ENCODE measurements at places on chromosomes 7 and 10.

GRCh38 chr10:106863549-106863948 is 301.0 kb downstream of the SORCS1 start:
- DNase-seq, result no peak

- DNase-seq, result peak; percentile 63
Measured at GRCh38 chr10:31930023-31930751, 1.6 kb upstream of the ARHGAP12 start.

- DNase-seq, result peak; percentile 12
Measured at GRCh38 chr7:105587909-105588635, 6.8 kb upstream of the EFCAB10 start.

DNA sequence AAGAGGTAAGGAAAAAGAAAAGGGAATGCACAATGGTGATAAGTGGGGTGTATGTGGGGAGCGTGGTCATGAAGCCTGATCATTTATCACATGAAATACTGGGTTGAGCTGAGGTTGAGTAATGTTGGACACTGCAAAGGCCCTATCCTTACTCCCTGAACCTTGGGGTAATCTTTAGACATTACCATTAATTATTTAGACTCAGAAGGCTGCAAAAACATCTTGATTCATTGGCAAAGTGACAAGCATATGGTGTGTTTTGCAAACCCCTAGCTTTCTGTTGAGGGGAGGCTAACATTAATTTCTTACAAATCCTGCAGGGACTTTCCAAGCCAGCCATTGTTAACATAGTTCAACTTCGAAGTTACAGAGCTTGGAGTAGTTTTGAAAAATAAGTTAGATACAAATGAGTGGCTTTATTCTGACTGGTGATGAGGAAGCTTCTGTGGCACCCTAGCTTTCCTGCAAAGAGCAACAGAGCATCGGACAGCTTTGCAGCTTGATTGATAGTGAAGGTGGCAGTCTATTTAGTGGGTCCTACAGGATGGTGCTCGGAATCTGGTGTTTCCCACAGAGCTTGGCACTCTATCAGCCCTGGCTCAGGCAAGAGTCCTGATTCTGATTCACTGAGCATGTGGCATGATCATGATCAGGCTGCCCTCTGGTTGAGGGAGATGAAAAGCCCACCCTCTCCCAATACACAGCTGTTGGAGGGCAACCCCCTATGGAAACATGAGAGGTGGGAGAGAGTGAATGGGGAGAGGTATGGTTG is 153.7 kb upstream of the NPVF start:
- no peak for DNase-seq

DNA sequence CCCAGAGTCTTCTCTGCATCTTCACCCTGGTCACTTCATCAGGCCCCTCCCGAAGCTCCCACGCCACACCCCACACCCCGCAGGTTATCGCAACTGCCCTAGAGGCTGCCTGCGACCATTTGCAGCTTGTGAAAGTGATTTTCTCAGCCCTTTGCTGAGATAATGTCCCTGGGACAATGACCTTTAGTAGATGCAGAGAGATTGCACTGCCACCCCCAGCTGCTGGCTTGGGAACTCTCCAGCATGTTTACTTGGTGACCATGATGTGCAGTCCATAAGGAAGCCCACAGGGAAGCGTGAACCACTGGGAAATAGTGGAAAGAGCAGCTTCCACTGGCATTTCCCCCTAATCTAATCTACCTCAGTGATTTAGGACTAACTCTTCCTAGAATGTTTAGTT is 97.3 kb downstream of the WNT2 start:
- DNase-seq, result no peak

- DNase-seq, result no peak
Measured at GRCh38 chr7:20952916-20953315, 166.2 kb upstream of the SP8 start.

GRCh38 chr10:30151581-30152389 is 92.4 kb upstream of the JCAD start:
- DNase-seq, result peak; percentile 51

GRCh38 chr7:2049111-2049781 is 183.5 kb downstream of the MAD1L1 start:
- no peak for DNase-seq

GRCh38 chr7:51045319-51046102 is 262.8 kb upstream of the GRB10 start:
- DNase-seq, result no peak

DNA sequence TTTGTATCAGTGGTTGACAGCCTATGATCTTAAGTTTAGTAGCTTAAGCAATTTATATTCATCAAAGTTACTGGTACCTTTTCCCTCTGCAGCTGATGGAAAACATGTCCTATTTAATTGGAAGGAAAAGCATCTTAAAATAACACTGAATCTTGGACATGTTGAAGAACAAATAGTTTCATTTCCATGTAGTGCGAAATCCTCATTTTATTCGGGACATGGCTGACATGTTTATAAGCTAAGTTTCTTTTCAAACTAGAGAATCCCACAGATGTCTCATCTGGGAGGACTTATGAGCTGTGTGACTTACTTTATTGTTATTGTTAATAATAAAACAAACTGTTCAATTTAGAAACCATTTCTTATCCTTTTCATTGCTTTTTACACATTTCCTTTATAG is 461.0 kb downstream of the SUGCT start:
- DNase-seq, result no peak

DNA sequence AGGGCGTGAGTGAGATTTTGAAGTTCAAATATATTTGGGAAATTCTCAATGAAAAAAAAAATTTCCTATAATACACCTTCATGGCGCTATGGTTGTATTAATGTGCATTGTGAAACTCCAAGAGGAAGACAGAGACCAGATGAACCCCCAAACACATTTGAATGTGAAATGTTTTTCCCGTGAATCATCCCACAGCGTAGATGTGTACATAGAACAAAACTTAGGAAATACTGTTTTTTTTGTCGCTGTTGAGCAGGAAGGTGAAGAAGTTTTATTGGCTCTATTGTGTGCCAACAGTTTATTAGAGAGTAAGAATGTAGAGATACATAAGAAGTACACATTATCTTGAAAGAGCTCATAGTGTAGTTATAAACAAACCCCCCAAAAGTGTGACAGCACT is 134.0 kb downstream of the KCND2 start:
- no peak for DNase-seq

- no peak for DNase-seq
Measured at GRCh38 chr10:93063977-93064660, 3.5 kb downstream of the CYP26C1 start.
